ENCODE measurements at places on chromosomes 16 and 17.

DNA sequence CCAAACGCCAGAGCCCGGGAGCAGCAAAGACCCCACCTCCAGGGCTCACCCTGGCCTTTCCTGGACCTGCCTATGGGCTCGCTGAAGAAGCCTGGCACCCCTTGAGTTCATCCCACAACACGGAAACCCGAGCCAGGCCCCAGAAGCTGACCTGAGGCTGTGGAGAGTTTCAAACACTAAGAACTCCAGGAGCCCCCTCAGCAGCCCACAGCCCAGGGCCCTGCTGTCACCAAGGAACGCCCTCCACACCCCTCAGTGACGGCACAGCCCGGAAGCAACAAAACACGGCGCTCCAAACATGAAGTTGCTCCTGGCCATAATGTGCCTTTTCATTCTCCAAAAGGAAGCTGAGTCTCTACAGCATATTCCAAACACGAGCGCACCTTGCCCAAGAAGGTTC is 9.2 kb downstream of the SLC38A10 start:
- DNase-seq: no peak

DNA sequence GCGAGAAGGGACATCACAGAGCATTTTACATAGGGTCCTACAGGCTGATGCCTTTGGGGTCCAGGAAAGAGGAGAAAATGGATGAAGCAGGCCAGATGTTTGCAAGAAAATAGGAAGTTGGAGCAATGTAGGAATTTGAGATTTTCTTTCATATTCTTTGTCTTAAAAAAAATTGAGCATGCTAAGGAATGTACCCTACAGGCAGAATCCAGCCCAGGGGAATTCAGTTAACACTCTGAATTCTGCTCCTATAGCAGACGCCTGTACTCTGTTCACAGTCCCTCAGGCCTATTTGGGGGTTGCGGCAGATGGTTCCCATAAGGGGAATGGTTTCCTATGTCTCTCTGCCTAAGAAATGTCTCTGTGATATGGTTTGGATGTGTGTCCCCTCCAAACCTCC is 393.7 kb upstream of the C16orf82 start:
- no peak for DNase-seq

DNA sequence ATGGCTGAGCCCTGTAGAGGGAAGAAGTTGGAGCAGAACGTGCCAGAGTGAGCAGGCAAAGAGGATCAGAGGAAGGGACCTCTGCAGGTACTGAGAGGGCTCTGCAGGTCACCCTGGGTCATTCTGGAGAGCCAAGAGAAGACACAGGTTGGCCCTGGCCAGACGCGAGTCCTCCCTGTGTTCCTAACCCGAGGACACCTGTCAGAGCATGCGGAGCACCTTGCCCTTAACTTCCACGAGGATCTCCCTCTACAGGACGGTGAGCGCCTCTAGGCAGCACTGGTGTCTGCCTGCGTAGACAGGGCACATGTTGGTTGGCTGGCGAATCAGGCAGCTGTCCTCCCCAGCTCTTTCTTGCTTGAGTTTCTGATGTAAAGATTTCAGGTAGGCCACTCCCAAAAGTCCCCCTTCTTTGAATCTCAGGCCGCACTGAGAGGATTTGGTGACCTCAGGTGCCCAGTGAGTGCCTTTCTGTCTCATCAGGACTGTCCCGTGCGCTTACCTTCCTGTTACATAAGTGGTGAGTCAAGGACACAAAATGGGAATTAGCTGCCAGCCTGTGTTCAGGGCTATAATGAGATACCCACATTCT is 45.3 kb downstream of the MPRIP start:
- DNase-seq: no peak

GRCh38 chr16:48114410-48114809 is 41.4 kb downstream of the ABCC12 start:
- no peak for DNase-seq

DNA sequence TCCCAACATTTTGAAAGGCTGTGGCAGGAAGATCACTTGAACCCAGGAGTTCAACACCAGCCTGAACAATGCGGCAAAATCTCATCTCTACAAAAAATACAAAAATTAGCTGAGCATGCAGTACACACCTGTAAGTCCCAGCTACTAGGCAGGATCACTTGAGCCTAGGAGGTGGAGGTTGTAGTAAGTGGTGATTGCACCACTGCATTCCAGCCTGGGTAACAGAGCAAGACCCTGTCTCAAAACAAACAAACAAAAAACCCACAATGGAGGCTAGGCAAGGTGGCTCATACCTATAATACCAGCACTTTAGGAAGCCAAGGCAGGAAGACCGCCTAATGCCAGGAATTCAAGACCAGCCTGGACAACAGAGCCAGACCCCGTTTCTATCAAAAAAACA is 12.0 kb downstream of the APPBP2 start:
- no peak for DNase-seq

Data from astrocyte of the spinal cord (primary cell).